Osteocyte (in vitro differentiated cells): ENCODE measurements at places on chromosomes 6 and 20. TPM values are rescaled to one million over a fixed set of nuclear protein-coding genes. Genes with fewer than 3 reads are reported as not detected.

OR12D1 gene
- total RNA-seq, result not detected in 2 replicates

GRCh38 chr20:38126146-38126921, 38.7 kb downstream of the TGM2 start:
- DNase-seq, result no peak

GRCh38 chr20:7667194-7667593, 273.1 kb downstream of the HAO1 start:
- DNase-seq, result no peak

CLPSL2 gene
- total RNA-seq, result not detected in 2 replicates

DNA sequence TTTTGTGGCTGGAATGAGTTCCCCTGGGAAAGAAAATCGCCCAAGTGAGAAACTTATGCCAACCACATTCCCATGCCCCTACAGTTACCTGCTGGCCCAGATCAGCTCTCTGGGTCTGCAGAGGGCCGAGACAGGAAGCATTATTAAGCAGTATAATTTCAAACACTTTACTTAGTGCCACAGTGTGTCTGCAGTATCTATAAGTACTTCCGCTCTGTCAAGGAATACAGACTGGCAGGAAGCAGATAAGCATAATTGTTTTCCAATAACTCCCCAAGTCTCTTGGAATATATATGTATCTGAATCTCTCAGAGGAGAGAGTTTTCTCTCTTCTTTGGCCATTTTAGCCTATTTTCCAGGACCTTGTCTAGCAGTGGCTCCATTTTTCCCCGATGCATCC, 24.9 kb downstream of the SAYSD1 start:
- DNase-seq, result no peak

DNA sequence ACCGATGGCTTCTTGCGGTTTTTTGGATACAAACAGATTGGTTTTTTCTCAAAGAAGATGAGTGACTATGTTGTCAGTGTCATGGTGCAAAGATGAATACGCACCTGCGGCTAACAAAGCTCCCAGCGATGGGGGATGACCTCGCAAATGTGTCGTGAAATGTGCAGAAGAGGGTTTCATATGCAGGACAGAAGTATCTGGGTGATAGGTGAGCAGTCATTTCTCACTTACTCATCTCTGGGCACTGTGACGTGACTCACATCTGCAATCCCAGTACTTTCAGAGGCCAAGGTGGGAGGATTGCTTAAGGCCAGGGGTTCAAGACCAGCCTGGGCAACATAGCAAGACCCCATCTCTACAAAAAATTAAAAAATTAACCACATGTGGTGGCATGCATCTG, 216.3 kb downstream of the ERMARD start:
- peak; percentile 46 for DNase-seq

DNA sequence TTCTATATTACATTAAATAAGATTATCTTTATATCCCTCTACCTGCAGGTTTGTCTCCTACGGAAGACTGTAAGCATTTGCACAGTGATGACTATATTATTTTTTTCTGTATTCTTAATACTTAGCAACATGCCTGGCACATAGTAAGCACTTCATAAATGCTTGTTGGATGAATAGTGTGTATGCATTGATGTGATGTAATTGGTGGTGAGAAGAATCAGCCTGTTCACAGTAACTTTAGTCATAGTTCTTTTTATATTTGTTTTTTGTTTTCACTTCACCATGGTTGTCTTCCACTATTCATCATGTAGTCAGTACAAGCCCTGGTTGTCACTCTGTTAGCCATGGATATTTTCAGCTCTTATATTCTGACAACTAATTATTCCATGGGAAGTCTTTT, 184.0 kb upstream of the FLRT3 start:
- no peak for DNase-seq

RIPPLY2 gene
- total RNA-seq, result not detected in 2 replicates

DNA sequence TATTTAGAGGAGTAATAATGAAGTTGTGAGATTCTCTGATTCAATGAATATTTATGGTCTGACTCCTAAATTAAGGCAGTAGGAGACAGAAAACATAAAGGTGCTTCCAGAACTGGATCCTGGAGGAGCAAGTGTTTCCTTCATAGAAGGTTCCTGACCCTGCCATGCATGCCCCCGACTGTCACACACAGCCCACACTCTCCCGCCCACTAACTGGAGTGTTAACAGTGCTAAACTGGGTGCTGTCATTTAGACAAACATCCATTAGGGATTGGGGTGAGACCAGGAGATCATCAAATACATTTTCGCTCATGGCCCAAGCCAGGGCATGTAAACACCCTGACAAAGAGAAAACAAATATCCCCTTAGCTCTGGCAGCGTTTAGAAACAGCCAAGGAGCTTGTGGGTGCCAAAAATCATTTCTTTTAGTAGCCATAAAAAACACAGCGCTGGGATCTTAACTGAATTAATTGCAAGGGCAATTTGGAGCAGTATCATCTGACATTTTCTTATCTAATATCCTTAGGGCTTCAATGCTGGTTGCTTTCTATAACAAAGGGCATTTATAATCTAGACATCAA, 46.8 kb downstream of the INSM1 start:
- no peak for DNase-seq

NMBR gene
- total RNA-seq, result not detected in 2 replicates

GRCh38 chr6:168583821-168584220, 142.8 kb downstream of the SMOC2 start:
- DNase-seq, result peak; percentile 71

CLDN20 gene
- total RNA-seq, result not detected in 2 replicates

IL17F gene
- not detected in 2 replicates for total RNA-seq

C20orf144 gene
- 0.13 and 0.37 TPM in 2 replicates for total RNA-seq

DNA sequence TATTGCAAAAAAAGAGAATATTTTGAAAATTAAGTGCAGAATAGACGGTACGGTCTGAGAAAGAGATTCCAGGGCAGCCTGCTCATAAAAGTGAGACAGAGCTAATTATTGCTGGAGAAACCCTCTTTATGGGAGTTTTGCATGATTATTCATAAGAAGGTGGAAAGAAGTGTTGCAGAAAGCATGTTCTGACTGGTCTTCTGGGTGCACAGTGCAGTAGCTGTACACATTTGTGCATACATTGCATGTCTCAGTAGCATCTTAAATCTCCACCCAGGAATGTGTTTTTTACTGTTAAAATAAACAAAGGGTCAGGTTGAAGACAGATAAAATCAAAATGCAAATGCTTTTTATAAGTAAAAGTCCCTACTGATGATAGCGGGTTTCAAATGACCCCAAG, 1813.6 kb upstream of the DEFB115 start:
- DNase-seq, result no peak

DNA sequence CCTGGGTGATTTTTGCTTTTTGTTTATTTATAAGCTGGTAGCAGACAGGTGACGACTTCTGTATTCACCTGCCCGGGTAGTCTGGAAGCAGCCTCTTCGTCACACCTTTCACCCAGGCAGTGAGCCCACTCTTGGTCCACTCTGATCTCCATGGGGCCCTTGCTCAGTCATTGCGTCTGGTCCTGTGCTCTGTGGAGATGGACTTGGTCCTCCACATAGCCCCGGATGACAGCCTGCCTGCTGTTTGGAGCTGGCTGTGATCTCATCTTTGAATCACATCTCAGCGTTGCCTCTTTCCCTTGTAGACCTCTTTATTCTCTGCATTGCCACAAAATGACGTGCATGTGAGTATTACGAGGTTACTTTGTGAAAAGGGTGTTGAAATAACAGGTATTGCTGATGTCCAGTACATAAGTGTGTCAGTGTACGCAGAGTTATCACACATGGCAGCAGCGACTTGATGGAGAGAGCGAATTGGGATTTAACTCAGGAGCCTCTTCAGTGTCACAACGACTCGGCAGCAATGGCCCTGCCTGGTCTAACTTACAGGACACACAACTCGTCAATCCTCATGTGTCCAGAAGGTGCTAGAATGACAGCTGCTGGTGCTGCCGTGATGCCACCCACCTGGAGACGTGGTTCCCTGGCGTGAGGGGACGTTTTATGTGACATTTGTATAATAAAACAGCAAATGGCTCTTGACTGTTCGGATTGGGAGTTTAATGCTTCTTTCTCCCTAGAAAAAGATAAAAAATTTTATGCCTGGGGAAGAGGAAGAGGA, 24.2 kb upstream of the FRMD1 start:
- no peak for DNase-seq
